ENCODE measurements at places on chromosomes 1 and 21.

DNA sequence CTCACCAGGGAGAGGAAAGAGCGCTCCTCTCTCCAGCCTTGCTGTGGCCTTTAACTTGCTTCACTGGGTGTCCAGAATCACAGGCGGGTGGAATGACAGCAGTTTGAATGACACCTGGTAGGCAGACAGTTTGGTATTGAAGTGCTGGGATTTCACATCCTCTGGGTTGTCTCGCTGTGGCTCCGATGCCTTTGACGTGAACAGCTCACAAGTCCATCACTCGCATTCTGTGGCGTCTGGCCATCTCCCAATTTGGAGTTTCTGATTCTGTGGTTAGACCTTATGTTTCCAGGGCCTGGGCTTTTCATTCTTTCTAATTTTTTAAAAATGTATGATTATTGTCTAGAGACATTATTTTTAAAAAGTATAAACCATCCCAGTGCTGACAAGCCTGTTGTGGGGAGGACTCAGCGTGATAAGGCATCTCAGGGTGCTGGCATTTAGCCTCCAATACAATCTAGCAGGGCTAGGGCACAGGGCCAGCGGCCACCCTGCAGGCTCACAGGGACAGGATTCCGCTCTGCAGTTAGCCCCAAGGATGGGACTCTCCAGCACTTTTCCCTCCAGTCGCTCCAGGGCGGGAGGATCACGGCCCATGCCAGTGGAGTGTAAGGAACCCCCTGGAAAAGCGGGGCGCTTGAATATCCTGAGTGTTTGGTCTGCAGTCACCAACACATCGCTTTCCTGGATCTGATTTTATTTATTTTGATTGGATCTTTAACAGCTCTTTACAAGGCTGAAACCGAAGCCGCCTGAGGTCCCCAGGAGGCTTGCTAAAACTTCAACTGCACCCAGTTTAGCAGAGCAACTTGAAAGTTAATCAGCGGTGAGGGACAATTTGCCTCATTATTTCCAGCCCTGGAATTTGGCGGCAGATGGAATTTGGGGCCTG is 178.3 kb downstream of the TRABD2B start:
- DNase-seq: no peak

- DNase-seq: no peak
These were observed 42.6 kb downstream of the COL6A1 start for GRCh38 chr21:46024141-46024540.

DNA sequence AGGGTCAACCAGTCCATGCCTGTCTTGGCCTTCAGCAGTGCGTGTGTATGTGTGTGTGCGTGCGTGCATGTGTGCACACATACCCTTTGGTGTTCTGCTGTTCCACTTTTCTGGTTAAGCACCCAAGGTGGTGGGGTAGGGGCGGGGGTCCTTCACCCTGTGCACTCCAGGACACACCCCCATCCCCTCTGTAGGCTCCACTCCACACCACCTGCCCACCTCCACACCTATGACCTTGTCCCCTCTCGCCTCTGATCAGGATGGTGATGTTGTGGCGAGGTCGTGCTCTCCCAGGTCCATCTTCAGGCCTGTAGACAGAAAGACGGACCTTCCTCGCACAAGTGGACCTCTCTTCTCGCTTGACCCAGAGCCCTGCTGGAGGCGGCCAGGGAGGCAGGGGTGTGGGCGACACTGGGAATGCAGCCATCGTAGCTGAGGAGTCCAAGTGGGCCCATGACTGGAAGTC is 44.6 kb downstream of the WDR4 start:
- DNase-seq: no peak

DNA sequence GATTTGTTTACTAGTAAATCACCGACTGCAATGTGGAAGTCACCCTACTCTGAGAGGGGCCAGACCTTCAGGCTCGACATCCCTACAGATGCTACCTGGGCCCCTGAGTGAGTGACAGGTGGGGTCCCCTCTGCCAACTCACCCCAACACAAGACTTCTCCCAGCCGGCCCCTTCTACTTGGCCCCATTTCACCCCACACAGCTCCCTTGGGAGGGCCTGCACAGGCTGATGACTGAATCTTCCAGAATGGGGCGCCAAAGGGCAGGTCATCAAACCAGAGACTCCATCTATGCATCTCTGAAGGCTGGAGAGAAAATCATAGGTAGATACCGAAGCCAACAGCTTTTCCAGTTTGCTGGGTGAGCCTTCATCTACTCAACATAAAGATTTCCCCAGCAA is 9.4 kb upstream of the S100A8 start:
- no peak for DNase-seq

DNA sequence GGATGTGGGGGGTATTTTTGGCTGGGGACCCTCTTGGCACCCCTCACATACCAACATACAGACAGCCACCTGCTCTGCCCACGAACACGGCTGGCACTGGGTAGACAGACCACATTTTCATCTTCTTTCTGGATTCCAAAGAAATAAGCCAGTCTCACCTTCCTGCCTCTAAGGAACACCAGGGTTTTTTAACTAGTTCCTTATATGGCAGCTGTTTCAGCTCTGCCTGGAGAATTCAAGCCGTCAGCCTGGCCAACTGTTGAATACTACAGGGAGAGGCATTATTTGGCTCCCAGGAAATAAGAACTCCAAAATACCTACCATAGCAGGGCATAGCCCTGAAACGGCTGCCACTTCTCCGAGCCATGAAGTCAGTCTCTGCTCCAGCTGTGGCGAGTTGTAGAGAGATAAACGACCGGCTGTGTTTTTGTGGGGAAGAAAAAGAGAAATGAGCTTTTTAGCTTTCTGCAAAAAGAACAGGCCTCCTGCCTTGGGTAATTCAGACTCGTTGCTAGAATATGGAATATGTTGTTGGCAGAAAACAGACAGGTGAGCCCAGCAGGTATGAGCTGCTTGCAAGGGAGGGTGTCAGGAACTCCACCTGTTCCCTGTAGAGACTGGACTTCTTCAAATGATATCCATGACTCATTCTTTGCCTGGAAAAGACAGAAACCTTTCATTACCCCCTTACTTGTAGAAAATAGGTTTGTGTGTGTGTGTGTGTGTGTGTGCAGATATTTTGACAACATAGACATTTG is 51.8 kb downstream of the MT1HL1 start:
- no peak for DNase-seq

GRCh38 chr1:63486629-63487028 is 36.4 kb downstream of the ITGB3BP start:
- no peak for DNase-seq

GRCh38 chr1:220990427-220991339 is 111.4 kb downstream of the HLX start:
- peak; percentile 29 for DNase-seq

DNA sequence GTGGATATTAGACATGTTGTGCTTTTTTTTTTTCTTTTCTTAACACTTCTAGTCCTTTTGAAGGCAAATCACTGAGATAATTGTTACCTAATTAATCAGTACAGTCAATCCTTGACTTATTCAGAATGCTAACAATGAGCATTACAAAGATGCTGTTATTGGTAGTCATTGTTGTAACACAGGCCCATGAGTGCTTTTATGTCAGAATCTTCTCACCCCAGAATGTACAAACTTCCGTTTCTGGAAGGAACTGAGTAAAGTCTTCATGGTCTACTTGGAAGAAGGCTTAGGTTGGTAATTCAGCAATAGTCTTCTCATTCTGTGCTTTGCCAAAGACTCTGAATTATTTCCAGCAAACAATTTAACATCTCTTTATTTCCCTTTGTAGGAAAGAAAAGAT is 3.1 kb downstream of the KCNK1 start:
- DNase-seq: no peak

DNA sequence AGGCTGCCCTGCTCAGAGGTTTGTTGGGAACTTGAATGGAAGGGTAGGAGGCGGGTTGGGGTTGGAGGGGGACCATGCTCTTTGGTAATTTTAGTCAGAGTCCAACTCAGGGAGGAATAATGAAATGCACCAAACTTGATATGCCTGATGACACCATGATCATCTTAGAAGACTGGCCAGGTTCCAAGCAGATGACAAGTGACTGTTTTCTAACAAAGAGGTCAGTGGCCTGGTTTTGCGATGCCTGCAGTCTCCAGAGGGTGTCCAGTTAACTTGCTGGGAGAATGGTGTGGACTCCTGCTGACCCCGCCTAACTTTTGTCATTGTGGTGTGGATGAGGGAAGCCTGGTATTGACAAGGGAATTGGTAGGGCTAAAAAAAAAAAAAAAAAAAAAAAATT is 12.4 kb downstream of the VANGL1 start:
- DNase-seq: no peak

- DNase-seq: no peak
These were observed 37.9 kb upstream of the TENT5C start for GRCh38 chr1:117567976-117568375.

DNA sequence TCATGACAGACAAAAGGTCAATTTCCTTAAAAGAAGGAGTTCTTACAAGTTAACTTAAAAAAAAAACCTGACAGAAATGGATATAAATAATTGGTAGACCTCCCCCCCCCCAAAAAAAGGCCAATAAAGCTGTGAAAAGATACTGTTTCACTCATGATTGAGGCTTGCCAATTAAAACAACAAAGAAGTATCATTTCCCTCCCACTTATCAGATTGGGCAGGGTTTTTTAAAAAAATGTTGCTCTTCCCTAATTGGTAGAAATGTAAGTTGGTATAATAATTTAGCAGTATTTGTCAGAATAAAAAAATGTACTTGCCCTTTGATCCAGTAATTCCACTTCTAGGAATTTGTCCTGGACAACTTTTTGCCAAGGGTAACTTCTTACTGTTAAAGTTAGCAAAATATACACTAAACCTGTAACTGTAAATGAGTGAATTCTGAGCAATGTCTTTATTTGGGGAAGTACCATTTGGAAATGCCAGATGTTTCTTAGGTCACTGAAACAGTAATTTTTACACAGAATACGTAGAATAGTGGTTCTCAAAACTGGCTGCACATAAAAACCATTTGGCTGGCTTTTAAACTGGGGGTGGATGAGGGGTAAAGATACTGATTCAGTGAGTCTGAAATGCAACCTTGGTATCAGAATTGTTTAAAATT is 17.5 kb downstream of the RNF2 start:
- DNase-seq: no peak

DNA sequence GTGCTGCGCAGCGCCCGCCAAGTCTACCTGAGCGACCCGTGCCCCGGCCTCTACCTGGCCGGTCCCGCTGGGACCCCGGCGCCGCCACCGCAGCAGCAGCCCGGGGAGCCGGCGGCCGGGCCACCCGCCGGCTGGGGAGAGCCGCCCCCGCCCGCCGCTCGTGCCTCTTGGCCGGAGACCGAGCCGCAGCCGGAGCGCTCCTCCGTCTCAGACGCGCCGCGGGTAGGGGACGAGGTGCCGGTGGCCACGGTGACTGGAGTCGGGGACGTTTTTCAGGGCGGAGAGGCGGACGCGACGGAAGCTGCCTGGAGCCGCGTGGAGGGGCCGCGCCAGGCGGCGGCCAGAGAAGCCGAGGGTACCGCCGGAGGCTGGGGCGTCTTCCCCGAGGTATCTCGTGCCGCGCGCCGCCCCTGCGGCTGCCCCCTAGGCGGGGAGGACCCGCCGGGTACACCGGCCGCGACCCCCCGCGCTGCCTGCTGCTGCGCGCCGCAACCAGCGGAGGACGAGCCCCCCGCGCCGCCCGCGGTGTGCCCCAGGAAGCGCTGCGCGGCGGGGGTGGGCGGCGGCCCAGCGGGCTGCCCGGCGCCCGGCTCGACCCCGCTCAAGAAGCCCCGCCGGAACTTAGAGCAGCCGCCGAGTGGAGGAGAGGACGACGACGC is 646 bp downstream of the IER5 start:
- no peak for DNase-seq

GRCh38 chr1:90204023-90204590 is 209.2 kb downstream of the ZNF326 start:
- DNase-seq: no peak

DNA sequence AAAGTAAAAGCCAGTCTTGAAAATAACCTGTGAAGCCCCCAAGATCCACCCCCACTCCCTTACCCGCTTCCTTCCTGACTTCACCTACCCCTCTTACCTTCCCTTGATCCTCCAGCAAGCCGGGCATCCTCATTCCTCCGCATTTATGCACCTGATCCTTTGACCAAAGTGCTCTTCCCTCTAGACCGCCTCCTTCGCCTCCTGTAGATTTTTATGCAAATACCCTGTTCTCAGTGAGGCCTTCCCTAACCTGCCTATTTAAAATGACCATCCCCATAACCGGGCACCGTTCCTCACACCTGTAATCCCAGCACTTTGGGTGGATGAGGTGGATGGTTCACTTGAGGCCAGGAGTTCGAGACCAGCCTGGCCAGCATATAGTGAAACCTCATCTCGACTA is 1.1 kb upstream of the NENF start:
- DNase-seq: no peak

- no peak for DNase-seq
These were observed 131.0 kb downstream of the TGFBR3 start for GRCh38 chr1:91754816-91755580.

- no peak for DNase-seq
These were observed 25.4 kb upstream of the FMO1 start for GRCh38 chr1:171222936-171223335.

- peak; percentile 79 for DNase-seq
These were observed 125.4 kb upstream of the GPR52 start for GRCh38 chr1:174322202-174322862.

- no peak for DNase-seq
These were observed 7.8 kb downstream of the PTTG1IP start for GRCh38 chr21:44865561-44866280.

- DNase-seq: no peak
These were observed 9.2 kb upstream of the PLA2G4A start for GRCh38 chr1:186819563-186819962.

GRCh38 chr1:20834780-20835179 is 47.7 kb upstream of the HP1BP3 start:
- DNase-seq: no peak

GRCh38 chr1:160103658-160104408 is 5.4 kb upstream of the IGSF8 start:
- DNase-seq: no peak

- no peak for DNase-seq
These were observed 5.0 kb downstream of the LHX4 start for GRCh38 chr1:180235077-180235501.

Data from mammary epithelial cell (primary cell).